ENCODE measurements at places on chromosomes 7 and 10.

- DNase-seq: peak; percentile 81
These were observed 23.0 kb upstream of the ZNF488 start for GRCh38 chr10:47406870-47407691.

DNA sequence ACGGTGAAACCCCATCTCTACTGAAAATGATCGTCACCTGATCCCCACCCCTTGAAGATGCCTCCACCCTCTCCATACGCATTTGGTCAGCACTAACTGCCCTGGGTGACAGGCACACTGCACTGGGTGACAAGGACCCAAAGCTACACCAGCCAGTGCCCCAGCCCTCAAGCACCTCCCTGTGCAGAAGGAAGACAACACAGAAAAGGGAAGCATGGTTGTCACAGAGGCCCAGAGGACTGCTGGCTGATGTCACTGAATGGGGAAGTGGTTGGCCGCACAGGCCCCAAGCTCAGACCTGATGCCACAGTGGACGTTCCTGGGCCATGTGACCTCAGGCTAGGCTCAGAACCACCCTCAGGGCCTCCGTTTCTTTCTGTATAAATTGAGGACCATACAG is 4.2 kb upstream of the PILRA start:
- DNase-seq: peak; percentile 19

GRCh38 chr10:5094265-5095205 is at the start of gene AKR1C3:
Gene AKR1C3, plus strand, starts transcription at chr10:5094414. Its CDS starts 31 bp downstream, at chr10:5094445.
- DNase-seq: peak; percentile 56

- no peak for DNase-seq
These were observed 127.2 kb downstream of the WDFY4 start for GRCh38 chr10:48811917-48812316.

GRCh38 chr10:48231178-48231577 is 43.3 kb downstream of the FRMPD2 start:
- DNase-seq: no peak

DNA sequence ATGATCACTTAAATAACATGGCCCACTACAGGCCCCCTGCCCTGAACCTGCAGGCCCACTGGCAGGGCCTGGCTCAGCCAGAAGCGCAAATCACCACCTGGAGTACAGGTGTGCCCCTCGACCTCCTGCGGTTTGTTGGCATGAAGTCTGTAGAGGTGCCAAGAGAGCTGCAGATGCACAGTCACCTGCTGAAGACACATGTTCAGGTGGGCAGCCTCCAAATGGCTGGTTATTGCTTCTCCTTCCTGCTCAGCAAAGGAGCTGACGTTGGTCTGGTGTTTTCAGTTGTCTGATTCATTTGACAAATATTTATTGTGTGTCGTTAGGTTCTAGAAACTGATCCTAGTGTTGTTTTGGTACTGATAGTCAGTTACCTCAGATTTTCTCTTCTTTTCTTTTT is 29.0 kb downstream of the DHTKD1 start:
- no peak for DNase-seq

- no peak for DNase-seq
These were observed 85.0 kb downstream of the ZMIZ1 start for GRCh38 chr10:79153745-79154144.
